Stimulated activated CD4-positive, alpha-beta T cell treated with anti-CD3 and anti-CD28 coated beads, Interleukin-15, amount 100 ng/mL, for 1 hour (primary cell): ENCODE measurements at places on chromosomes 1 and 21.

- DNase-seq = no peak
These were observed 894.7 kb downstream of the ADGRL2 start for GRCh38 chr1:82695443-82695842.

DNA sequence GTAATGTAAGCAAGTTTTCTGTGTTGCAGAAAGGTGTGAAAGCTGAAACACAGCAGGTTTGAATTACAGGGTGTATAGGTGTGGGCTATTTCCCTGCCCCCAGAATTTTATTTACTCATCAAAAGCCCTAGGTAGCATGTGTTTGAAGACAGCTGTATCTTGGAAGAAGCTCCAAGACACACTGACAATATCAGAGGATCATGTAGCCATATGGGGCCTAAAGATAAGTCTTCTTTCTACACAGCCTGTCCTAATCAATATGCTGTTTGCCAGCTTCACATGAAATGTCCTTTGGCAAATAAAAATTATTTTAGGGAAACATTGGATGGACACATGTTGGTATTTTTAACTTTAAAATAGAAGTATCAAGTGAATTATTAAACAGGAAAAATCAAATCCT is 17.5 kb upstream of the SUCO start:
- no peak for DNase-seq

- no peak for DNase-seq
These were observed 25.6 kb upstream of the DMBX1 start for GRCh38 chr1:46464013-46464548.

DNA sequence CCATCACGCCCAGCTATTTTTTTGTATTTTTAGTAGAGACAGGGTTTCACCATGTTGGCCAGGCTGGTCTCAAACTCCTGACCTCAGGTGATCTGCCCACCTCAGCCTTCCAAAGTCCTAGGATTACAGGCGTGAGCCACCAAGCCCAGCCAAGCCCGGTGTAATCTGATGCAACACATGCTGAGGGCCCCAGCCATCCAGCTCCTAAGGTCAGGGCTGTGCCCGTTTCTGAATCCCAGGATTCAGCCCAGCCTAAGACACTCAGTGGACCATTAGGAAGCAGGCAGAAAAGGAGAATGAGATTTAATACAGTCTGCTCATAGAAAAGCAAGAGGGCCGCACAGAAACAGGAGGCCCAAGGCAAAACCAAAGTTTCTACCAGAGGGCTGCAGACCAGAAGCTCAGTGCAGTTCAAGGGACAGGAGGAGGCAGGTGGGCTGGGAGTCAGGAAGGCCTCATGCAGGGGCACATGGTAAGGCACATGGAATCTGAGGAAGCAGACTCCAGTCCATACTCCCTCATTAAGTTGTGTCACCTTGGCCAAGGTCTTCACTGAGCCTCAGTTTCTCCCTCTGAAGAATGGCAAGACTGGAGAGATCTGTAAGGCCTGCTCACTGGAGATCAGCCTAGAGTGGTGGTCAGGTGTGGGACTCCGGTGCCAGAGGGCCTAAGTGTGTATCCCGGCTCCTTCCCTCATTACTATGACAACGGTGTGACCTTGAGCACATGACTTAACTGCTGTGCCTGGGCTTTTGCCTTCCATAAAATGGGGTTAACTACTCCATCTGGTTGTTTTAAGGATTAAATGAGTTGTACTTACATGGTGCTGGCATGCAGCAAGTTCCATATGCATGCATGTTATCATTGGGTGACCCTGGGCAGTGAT is 2.4 kb upstream of the ADAM15 start:
- DNase-seq = no peak

GRCh38 chr1:245084551-245084950 is 70.2 kb upstream of the KIF26B start:
- DNase-seq = no peak

DNA sequence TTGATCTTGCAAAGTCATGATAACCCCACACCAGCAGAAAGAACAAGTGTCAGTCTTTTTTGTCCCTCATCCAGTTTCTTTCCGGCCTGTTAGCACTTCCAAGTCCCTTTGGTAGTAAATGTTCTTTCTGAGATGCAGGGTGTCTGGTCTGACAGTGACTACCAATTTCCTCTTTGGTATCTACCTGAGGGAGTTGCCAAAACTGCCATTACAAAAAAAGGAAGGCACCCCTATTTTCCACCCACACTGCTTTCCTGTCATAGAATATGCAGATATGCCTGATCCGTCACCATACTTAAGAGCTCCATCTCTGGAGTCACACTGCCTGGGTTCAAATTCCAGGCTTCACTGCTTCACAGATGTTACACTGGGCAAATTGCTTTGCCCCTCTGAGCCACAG is 72.4 kb downstream of the ZNF281 start:
- DNase-seq = no peak

GRCh38 chr1:60916199-60916598 is 166.2 kb upstream of the NFIA start:
- DNase-seq = no peak

DNA sequence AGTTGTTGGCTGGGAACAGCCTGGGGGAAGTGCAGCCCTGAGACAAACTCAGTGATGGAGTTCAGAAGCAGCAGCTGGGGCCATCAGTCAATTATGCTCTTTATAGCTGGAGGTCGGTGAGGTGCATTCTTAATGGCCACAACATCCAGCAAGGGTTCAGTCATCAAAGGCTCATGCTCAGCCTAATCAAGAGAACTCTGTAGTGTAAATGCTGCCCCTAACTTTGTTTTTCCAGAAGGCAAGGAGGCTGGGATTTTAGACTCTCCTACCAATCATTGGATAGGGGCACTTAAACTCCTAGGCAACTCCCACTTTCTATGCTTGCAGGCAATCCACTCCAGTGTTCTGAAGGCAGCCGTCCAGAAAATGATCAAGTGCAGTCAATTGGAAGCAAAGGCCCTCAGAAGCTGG is 15.0 kb upstream of the RGS4 start:
- DNase-seq = no peak

- no peak for DNase-seq
These were observed 185.7 kb downstream of the IGSF21 start for GRCh38 chr1:18293291-18293690.

DNA sequence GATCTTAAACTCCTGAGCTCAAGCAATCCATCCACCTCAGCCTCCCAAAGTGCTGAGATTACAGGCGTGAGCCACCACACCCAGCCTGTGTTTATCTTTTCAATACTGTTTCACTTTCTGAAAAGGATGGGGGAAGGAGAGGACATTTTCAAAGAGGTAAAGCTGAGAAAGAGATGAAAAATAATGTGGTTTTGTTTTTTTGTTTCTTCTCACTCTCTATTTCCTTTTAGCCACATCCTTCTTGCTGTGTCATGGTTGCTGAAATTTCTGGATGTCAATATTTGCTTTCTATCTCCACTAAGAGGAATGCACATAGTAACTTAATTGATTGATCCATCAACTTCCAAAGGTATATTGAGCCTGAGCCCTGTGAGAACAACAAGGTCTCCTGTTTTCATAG is 6.4 kb upstream of the C1orf21 start:
- no peak for DNase-seq

GRCh38 chr1:200207711-200208126 is 180.2 kb downstream of the NR5A2 start:
- DNase-seq = no peak

DNA sequence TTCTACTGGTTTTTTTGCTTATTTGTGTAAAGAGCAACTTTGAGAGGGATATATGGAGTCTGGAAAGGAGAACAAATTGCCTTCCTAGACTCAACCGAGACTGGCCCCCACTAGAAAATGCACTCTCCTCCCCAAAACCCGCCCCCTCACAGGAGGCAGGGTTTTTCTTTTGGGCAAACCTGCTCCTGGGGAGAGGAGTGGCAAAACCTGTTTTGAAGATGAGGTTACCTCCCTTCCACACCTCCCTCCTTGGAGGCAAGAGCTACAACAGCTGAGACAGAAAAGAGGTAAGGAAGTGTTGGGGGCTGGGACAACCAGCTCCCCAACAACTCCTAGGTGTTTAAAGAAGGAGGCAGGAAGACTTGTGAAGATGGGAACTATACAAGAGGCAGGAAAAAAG is at the start of gene BNIPL:
Gene BNIPL, plus strand, starts transcription at position 231 of the 400 bp plus-strand sequence. Its CDS starts 140 bp downstream, at position 371.
- DNase-seq = no peak

DNA sequence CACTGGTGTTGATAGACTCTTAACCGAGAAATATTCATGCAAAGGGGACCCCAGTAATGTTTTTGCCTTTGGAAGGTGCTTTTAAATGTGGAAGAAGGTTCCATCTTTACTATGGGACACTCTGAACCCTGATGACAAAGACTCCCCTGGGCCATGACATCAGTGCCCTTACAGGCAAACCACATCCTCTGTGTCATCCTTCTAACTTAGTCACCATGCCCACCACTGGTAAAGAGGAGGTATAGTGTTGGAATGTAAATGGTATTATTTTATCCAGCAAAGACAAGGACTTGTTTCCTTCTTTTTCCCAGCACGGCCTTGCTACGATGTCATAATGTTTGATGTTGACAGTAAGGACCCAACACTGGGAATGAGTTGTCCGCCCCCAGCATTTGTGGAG is 12.6 kb downstream of the METTL13 start:
- no peak for DNase-seq

- no peak for DNase-seq
These were observed 29.6 kb downstream of the VANGL1 start for GRCh38 chr1:115671176-115671934.

GRCh38 chr1:7501084-7501491 is 270.0 kb upstream of the VAMP3 start:
- no peak for DNase-seq

DNA sequence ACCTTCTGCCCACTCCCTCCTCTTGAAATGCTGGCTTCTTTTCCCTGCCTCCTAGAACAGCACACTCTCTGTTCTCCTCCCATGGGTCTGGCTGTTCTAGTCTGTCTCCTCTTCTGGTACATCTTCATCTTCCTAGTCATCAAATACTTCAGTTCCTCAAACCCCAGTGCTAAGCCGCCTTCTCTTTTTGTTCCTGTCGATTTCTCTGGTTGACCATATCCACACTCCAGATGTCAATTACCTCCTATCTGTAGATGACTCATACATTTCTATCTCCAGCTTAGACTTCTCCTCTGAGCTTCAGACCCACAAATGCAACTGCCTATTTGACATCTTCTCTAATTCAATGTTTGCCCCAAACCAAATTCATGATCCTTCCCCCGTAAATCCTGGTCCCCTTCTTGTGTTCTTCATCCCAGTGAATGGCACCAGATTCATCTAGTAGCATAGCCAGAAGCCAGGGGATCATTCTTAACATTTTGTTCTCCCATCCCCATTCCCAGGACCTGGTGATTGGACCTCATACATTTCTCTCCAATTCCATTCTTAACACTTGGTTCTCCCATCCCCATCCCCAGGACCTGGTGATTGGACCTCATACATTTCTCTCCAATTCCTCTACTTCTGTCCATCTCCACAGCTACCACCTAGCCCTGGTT is 35.9 kb downstream of the USP24 start:
- DNase-seq = no peak

DNA sequence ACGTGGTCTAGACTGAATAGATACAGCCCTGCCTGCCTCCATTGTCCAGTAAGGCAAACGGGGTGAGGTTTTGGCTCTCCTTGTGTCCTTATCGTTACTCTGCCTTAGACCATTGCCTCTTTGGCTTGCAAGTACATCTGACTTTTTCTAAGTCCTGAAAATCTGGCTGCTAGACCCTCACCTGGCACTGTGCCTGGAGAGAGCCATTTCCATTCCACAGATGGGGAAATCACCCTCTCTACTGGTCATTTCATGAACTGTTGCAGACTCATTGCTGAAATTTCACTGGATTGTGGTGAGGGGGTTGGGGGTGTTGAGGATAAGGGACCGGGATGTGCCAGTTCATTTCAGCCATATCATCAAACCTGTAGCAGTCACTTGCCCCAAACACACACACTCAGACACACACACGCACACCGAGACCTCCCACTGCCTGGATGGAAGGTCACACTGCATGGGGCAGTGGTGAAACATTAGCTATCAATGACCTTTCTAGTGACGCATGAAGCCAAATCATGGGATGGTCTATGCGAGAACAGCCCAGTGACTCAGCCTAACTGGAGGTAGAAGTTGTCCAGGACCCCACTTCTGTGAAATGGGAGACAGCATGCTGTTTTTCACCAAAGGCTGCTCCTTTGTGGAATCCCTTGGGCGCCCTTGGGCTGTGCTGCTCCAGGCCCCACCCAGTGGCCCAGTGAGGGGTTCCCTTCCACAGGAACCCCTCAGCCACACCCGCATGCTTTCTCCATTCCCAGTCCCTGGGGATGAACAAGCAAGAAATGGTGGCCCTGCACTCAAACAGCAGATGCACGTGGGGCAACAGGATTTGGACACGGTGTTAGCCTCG is 34.9 kb upstream of the VASH2 start:
- no peak for DNase-seq

- DNase-seq = no peak
These were observed 97.4 kb downstream of the GIPC2 start for GRCh38 chr1:78143152-78143551.

GRCh38 chr1:116942344-116942743 is 32.6 kb downstream of the PTGFRN start:
- DNase-seq = no peak

GRCh38 chr21:29025328-29025713 is 853 bp downstream of the USP16 start:
- DNase-seq = no peak

DNA sequence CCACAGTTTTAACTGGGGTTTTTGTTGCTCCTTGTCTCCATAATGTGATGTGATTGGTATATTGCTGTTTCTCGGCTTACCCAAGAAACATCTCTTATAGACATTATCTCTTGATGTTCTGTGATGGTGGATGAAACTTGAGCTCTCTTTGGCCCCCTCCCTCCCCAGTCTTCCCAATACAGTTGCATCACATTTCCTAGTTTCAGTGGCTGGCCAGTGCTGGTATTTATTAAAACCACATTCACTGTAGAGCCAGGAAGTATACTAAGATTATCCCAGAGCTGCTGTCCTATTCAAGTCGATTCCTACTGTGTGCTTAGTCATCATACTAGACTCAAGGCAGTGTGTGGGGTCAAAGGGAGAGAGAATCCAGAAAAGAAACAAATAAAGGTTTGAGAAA is 244.4 kb downstream of the KAZN start:
- no peak for DNase-seq

- DNase-seq = no peak
These were observed 29.3 kb upstream of the USP1 start for GRCh38 chr1:62407398-62408009.

- peak; percentile 60 for DNase-seq
These were observed 33.4 kb upstream of the TENT5B start for GRCh38 chr1:27045973-27046558.
